ENCODE measurements at places on chromosomes 12 and 14.

DNA sequence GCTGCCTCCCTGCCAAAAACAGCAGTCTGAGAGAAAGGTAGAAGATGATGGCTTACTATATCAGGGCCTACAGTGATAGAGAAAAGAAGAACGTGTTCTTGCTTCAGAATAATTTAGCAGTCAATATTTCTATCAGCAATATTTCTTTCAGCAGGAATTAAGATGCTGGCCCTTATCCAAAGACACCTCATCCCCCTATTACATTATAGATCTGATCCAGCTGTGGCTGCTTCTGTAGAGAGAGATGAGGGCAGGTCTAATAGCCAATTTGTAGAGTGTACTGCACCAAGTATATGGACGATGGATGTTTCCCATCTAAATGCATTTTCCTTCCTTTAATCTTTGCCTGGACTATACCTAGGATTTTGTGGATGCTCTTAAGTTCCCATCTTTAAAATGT, 451.7 kb downstream of the NPAS3 start:
- DNase-seq = no peak

DNA sequence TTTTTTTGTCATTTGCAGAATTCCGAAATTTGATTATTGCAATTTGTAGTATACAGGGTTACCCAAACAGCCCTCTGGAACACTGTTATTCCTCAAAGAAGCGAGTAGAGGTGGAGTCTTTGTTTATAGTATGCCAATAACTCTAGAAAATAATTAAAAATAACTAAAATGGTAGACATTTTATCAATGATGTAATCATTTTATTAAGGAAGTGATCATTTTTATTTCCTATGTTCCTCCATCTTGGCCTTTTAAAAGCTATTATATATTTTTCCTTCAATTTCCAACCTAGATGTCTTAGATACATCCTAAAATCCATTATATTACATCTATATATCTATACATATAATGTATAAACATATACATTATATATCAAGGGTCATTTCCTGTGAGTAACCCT, 106.0 kb downstream of the CCDC91 start:
- DNase-seq = no peak

DNA sequence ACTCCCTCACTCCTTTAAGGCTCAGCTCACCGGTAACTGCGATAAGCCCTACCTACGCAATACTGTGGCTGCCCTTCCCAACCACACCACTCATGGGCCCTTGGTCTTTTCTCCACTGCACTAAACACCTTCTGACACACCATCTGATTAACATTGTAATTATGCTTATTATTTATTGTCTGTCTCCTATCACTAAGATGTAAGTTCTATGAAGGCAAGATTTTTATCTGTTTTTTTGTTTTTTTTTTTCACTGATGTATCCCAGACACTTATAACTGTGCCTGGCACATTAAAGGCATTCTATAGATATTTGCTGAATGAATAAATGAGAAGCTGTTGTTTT, 34.2 kb upstream of the PYGL start:
- no peak for DNase-seq

DNA sequence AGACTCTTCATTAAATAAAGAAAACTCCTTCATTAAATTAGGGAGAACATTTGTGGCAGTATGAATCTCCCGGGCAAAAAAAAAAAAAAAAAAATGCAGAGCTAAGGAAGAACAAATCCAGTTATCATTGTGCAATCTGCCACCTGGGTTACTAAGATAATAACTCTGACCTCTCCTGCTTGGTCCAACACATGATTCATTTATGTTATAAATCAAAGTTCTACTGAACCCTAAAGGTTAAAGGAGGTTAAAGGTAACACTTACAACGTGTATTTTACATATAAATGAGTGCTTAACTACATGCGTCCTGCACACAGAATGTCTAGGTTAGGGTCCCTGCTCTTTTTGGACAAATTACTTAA, 4.2 kb downstream of the TGFB3 start:
- no peak for DNase-seq

GRCh38 chr14:77988970-77989369, 181.2 kb upstream of the NRXN3 start:
- DNase-seq = no peak

DNA sequence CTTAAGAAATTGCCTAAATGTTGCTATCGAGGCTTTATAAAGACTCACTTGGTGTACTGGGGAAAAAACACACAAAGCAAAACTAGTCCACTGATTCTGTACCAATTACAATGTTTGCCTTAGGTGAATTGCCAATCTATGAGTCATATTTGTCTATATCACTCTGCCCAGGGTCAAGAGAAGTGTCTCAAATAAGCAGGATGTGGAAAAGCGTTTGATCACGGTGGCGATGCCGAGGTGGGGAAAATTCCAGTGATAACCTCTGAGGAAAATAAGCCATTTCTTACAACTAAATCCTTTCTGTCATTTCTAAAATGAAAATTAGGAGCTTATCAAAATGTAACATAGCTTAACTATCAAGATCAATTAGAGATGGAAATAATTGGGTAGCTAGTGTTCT, 148.6 kb upstream of the DIO3 start:
- DNase-seq = no peak

DNA sequence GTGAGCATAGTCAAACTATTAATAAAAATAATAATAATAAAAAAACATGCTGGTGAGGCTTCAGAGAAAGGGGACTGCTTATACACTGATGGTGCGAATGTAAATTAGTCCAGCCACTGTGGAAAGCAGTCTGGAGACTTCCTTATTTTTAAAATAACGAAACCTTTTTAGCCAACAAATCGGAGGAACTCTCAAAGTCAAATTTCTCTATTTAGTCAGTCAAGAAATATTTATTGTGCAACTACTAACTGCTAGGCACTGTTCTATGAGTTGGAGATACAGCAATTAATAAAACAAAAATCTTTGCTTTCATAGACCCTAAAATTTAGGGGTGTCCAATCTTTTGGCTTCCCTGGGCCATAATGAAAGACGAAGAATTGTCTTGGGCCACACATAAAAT, 10.8 kb downstream of the TAOK3 start:
- no peak for DNase-seq

- DNase-seq = no peak
Observed at GRCh38 chr12:52139579-52140062, 52.2 kb downstream of the KRT80 start.

DNA sequence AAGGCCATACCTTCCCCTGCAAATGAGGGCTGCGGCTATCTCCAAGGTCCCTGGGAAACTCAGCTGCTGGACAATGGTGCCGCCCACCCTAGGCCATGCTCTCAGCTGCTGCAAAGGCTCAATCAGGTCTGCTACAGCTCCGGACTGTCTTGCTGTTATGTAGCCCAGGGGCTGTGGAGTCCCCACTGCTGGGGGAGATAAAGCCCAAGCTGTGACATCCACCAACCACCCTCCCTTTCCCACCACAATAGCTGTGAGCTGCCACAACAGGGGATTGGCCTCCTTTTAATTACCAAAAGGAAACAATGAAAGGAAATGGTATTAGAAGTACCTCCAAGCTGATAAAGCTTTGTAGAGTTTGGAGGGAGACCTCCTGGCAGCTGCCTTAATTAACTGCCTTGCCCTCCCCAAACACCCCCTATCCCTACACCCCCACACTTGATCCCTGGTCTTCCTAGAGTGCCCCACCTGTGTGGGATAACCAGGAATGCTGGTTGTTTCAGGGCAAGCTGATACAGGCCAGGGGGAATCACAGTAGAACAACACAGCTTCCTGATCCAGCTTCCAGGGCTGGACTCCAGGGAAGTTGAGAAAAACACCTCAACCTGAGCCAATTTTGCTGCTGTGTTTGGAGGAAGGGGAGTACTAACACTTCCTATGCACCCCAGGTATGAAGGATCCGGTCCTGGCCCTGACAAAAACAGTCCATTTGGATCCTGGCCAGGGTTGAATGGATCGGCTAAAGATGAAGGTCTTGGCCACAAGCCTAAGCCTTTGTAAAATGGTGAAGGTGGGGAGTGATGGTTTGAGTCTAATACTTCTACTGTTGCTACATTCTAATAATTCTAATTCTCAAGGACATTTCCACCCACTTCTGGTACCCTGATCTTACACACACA, at the start of gene VWF:
Gene VWF (minus strand): TSS at position 260 of the 899 bp plus-strand sequence. CDS start 1,474 bp downstream, outside the sequence.
- no peak for DNase-seq

DNA sequence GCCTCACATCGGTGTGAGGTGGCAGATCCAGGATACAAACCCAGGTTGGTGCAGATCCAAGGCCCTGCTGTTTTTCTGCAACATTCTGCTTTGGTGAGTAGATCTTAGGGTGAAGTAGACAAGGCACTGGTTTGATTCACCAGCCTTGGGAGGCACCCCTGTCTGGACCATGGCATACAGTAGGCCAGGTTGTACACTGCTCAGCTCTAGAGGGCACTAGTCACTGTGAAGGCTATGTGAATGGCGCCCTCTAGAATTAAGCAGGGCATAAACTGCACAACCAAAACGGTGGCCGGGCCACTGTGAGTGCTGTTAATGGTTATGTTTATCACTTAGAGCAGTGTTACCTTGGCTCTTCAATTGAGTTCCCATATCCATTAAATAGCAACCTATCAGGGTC, 280.6 kb upstream of the PWP1 start:
- DNase-seq = no peak

DNA sequence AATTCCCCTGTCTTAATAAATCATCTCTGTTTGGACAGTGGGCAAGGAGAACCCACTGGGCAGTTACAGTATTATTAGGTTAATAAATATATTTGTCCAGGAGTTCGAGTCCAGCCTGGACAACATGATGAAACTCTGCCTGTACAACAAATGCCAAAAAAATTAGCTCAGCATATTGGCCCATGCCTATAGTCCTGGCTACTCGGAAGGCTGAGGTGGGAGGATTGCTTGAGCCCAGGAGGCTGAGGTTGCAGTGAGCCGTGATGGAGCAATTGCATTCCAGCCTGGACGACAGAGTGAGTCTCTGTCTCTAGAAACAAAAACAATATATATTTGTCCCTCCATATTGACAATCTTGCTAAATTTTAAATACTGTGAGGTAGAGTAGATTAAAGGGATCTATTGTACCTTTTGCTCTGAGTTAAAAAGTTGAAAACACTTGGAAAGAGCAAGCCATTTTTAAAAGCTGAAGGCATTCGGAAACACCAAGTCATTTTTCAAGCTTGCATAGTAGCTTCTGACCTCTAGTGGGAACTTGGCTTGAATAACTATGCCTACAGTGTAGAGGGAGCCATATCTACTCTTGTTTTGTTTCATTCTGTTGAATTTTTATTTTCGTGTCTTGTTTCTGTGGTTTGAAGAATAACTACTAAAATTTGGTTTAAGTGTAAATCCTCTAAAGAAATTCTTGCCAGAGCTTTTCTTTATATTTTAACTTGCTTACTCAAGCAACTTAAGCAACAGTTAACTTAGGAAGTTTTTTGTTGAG, 14.6 kb upstream of the EEA1 start:
- no peak for DNase-seq

DNA sequence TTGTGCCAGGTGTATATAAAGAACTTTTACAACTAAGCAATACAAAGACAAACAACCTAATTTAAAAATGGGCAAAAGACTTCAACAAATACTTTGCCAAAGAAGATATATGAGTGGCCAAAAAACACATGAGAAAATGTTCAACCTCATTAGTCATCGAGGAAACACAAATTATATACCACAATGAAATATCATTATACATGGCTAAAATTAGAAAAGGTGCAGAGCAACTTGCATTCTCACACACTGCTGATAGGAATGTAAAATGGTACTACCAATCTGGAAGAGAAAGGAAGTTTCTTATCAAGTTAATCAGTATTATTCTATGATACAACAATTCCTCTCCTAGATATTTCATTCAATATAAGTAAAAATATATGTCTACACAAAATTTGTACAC, 131.6 kb upstream of the FRMD6 start:
- DNase-seq = no peak

DNA sequence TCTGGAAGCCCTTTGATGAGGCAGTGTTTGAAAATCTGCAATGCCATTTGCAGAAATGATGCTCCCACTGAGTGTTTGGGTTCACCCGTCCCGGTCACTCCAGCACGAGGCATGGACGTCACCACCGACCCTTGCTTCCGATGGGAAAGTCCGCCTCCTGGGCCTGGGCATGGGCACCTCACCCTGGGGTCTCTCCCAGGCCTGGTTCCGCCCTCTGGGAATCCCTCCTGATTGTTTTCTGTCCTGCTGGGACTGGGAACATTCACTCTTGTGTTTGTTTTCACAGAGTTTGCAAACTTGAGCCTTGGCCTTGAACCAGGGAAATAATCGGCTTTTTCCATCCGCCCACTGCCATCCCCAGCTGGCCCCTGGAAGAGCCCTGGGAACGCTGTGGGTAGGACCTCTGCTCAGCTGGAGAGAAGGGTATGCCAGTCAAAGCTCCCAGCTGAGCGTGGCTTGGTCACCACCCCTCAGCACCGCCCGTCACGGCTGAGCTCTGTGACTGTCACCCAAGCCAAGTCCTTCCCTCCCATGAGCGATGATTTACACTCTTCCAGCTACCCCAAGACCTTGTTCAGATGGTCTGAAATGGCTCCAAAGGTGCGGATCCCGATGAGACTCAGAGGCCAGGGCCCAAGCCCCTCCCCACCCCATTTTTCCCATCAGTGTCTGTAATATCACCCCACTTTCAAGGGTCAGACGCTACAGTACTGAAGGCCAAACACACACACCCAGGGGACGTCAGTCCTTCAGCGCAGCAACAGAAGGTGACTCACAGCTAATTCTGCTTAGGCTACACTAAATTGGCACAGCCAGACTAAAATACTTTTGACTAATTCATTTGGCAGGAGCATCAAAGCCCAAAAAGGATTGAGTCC, 34.1 kb upstream of the FZD10 start:
- DNase-seq = no peak

DNA sequence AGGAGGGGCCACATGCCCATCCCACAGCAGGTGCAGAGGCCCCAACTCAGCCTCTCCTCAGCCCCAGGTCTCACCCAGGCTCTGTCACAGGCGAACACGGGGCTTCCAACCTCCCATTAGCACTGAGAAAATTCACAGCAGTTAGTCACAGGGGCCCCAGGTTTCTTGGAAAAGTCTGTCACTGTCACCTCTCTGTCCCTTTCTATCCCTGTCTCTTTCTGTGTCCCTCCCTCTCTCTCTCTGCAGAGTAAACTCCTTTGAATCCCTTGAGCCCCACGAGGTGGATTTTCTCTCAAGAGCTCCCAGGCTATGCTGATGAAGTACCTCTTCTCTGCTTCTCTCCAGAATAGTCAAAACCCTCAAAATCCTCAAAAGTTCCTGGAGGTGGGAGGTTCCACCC, 14.0 kb upstream of the ENDOU start:
- DNase-seq = no peak

GRCh38 chr12:25855716-25856115, 102.8 kb upstream of the RASSF8 start:
- DNase-seq = no peak

GRCh38 chr14:103225476-103225875, 102.2 kb downstream of the TNFAIP2 start:
- no peak for DNase-seq

DNA sequence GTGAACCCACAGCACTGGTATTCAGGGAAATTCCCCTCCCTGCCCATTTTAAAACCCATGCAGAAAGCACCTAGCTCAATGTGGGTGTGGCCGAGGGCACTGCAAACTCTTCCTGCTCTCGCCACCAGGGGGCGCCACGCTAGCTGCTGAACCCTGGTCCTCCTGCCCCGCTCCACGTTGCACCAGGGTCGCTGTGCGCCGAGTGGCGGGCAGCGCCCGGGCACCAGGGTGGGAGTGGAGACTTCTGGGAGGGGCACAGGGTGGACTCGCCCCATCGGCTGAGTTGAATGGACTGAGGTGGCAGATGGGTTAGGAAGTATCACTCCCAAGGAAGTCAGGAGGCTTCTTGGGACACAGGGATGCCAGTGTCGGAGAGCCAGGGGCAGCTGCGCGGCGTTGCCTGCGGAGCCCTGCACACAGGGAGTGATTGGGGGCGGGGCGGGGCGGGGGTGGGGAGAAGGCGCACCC, 48.1 kb upstream of the BCL11B start:
- peak; percentile 46 for DNase-seq

GRCh38 chr14:63046339-63047268, 1.3 kb upstream of the KCNH5 start:
- DNase-seq = no peak

Measured in stimulated activated CD4-positive, alpha-beta T cell treated with anti-CD3 and anti-CD28 coated beads, Interleukin-2, amount 100 ng/mL, for 4 hours (primary cell).